ENCODE measurements at places on chromosomes 7 and 10.
A peak's percentile ranks its signal among the peaks of the same experiment; 100 is the strongest.

DNA sequence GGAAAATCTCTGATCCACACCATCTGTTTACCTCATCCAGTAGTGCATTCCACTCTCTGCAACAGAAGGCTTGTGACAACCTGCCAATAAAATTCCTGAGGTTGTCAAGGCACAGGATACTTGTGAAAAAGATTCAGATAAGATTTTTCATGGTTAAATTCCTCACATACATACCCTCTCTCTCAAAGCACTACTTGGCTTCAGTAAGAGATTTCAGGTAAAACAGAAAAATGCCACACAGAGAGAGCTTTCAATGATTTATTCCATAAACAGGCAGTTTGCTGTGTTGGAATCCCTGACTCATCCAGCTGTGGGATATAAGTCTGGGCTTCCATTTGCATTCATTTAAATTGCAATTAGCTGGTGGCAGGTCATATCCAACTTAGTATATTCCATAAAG, 99.7 kb upstream of the CAV2 start:
- peak; percentile 71 for DNase-seq

- DNase-seq = peak; percentile 69
Observed at GRCh38 chr7:74083117-74083876, at the start of gene LIMK1. LIMK1 (plus strand) TSS chr7:74083804; CDS start chr7:74083991, 187 bp downstream.

- peak; percentile 4 for DNase-seq
Observed at GRCh38 chr7:71144963-71145362, 13.0 kb downstream of the GALNT17 start.

GRCh38 chr10:30192846-30193608, 133.6 kb upstream of the JCAD start:
- no peak for DNase-seq

DNA sequence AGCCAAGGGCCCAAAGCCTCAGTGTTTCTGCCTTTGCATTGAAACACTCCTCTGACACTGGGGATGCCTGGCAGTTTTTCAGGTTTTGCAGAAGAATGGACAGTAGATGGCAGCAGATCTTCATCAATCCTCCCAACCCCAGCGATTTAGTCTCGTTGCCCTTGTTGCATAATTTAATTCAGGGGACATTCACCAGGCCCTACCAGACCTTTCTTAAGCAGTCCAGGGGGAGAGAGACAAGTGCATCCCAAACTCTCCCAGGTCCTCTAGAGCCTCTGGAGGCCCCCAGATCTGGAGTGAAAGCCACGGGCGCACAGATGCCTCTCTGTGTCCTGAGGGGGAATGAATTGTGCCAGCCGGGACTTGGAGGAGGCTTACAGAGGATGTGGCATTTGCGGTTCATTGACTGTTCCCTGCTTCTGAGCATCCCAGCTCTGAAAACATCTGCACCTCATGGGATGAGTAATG, 29.6 kb downstream of the MINDY4 start:
- peak; percentile 76 for DNase-seq

DNA sequence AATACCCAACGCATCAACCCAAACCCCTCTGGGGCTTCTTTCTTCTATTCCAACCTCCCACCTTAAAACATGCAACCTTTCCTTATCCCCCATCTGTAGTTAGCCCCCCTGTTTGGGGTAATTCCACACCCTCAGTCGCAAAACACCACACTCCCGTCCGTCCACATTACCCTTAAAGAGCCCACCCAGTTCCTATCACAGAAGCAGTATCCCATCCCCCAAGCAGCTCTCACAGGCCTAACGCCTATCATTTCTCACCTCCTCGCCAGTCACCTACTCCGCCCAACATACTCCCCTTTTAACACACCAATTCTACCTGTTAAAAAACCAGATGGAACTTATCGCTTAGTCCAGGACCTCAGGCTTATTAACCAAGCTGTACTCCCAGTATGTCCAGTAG, 63.7 kb downstream of the LRRC17 start:
- DNase-seq = no peak

- no peak for DNase-seq
Observed at GRCh38 chr10:79116801-79117723, 48.3 kb downstream of the ZMIZ1 start.

DNA sequence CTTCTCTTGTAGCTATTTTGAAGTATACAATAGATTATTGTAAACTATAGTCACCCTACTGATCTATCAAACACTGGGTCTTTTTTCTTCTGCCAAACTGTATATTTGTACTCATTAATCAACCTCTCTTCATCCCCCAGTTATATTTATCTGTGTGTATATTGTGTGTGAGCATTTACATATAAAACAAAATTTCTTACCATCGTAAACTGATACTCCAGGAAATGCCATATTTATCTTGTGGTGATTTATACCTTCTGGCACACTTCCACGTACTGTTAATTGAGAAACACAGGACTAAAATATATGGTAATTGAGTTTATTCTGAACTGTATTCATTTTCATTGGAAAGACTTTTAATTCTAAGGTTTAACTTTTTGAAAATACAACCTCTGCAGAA, 18.9 kb downstream of the ANLN start:
- peak; percentile 53 for DNase-seq

DNA sequence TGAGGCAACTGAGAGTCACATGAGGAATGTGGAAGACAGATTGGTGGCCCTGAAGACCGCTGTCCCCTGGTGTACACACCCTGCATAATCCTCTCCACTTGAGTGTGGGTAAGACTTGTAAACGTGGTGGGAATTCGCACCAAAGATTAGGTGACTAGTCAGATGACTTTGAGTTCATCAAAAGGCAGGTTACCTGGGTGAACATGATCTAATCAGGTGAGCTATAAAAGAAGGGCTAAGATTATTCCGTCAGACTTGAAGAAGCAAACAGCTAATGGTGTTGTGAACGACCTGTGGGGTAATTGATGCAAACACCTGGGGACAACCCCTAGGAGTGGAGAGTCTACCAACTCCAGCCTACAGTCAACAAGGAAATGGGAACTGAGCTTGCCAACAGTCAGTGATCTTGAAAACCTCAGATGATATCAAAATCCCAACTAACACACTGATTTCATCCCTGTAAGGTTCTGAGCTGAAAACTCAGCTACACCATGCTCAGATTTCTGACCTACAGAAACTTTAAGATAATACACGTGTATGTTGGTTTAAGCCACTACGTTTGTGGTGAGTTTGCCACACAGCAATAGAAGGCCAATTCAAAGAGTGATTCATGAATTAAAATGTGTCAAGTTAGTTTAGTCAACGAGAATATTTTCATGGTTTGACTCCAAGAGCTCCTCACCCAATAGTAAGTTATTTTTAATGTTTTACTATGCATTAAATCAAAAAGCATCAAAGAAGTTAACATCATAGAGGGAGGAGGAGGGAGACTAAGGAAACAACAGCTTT, 16.7 kb downstream of the PRTFDC1 start:
- DNase-seq = no peak

DNA sequence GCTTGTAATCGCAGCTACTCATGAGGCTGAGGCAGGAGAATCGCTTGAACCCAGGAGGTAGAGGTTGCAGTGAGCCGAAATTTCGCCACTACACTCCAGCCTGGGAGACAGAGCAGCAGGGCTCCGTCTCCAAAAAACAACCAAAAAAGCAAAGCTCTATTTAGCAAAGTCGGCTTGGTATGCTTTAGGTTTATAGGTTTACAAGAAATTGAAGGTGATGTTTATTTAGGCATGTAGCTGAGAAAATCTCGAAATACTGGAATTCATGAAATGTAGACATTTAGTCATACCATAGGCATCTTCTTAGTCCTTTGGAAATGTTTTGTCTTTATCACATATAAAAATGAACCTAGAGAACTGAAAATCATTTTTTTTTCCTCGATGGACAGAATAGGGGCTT, 453.8 kb upstream of the ANKRD30A start:
- peak; percentile 85 for DNase-seq

GRCh38 chr10:13862546-13863233, 275.9 kb downstream of the PRPF18 start:
- DNase-seq = no peak

DNA sequence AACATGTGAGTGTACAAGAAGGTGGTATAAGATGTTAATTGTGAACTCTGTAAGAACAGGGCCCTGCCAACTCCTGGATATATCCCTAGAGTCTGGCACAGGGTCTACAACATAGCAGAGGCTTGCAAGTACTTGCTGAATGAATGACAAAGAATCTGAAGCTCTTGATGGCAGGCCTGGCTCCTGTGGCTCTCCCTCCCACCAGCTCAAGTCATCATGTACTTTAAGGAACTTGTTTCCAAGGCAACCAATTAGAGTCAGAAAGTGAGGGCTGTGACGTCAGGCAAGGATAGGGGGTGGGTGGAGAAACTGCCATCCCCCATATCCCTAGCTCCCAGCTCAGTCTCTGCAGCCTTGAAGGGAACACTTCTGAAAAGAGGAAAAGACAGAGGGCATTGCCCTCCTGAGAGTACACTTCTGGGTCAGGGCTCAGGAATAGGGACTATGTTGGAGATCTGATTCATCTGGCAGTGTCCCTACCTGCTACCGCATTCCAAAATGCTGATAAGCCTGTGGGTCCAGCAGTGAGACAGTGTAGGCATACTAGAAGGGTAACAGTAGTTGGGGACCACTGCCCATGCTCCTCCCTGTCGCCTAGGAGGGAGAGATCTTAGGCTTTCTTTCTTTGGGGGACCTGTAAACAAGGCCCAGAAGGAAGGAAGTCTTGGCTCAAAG, 34.6 kb upstream of the BTRC start:
- DNase-seq = no peak

DNA sequence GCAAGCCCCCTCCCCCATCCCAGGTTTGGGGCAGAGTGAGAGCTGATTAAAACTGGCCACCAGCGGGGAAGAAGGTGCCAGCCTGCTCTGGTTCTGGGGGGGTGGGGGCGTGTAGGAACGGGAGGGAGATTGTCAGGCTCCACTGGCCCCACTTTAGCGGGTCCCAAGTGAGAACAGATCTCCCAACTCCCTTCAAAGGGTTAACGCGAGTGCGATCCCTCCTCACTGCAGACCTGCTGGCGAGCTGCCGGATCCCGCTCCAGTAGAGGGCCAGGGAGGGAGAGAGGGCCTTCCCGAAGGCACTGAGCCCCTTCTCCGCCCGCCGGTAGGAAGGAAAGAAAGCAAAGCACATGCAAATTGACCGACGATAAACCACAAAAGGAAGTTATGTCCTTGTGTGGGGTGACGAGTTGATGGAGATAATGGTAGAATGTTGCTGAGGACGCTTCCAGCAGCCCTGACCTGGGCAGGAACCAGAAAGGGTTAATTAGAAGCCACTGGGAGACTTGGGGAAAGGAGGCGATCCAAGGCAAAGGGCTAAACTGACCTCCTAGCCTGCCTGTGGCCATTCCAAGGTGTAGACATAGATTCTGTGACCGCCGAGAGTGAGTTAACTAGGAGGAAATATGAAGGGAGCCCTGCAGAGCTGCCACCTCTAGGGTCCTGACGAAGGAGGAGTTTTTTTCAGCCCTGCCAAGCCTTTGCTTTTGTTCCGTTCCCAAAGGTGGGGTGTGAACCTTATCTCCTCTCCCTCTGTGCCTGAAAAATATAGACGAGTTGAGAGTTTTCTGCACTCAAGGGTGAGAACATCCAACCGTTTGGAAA, 1.5 kb downstream of the NRG3 start:
- DNase-seq = no peak

DNA sequence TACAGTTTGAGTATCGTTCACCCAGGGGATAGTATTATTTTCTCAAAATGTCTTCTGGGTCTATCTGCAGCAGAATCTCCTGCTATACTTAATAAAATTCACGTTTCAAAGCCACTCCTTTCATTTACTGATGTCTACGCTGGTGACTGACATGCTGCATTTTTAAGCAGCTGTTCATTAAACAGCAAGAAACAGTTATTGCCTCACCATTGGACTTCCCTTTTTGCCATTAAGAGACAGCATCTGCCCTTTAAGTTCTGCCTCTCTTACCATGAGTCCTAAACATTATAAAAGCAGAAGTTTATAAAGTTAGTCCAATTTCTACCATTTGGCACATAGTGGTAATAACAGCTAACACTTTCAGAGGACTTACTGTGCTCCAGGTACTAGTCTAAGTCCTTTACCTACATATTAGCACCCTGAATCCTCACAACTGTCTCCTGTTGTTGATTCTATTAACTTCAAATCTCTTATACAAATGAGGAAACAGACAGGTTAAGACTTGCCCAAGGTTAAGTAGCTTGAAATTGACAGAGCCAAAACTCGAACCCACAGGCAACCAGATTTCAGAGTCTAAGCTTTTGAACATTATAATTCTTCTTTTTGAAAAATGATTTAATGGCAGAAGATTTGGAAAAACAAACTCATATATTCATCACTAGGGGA, 169.5 kb downstream of the SNX13 start:
- DNase-seq = no peak

DNA sequence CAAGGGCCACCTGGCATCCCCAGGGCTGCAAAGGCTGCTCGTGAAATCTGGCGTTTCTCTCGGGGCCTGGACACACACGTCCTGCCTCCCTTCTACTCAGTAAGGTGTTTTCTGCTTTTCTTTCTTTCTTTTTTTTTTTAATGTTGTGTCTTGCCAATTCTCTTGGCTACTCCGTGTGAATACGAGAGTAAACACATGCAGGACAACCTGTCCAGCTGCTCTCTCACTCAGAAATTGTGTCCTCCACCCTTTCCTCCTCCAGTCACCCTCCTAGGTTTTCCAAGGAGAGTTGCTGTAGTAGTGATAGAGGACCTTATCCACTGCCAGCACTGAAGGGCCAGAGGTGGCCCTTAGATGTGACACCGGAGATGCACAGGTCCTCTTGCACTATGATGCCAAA, 858 bp upstream of the TEX36 start:
- no peak for DNase-seq

- peak; percentile 18 for DNase-seq
Observed at GRCh38 chr10:101609481-101609880, 21.4 kb downstream of the DPCD start.

GRCh38 chr10:69438536-69439349, 12.5 kb upstream of the TSPAN15 start:
- DNase-seq = peak; percentile 47

GRCh38 chr10:120582753-120583152, 125.7 kb downstream of the PLPP4 start:
- no peak for DNase-seq

- no peak for DNase-seq
Observed at GRCh38 chr10:66038623-66039022, 887.2 kb upstream of the LRRTM3 start.

DNA sequence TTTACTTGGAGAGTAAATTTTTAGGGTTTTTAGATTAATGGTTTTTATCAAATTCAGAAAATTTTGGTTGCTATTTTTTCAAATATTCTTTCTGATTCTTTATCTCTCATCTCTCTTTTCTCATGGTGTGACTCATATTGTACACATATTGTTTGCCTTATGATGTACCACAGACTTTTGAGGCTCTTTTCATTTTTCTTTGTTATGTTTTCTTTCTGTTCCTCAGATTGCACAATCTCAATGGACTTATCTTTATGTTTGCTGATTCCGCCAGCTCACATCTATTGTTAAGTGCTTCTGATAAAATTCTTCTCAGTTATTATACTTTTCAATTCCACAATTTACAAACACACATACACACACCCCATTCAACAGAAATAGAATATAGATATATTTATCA, 168.2 kb upstream of the IGFBP3 start:
- DNase-seq = peak; percentile 76

DNA sequence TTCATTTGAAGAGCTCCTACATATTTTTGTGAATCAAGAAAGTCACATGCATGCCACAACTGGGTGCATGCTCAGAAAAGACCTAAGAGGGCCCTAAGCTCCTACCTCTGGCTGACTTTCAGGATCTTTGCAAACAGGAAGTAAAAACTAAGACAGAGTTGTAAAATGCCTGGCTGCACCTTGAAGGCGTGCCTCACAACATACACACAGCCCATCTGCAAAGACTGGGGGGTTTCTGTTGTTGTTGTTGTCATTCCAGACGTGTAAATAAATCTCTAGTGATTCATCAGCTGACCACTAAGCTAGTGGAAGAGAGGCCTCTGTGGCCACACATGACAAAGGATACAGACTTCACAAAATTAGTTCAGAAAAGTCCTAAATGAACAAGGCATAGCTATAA, 31.8 kb downstream of the SMURF1 start:
- peak; percentile 45 for DNase-seq
